Activated CD4-positive, alpha-beta T cell treated with anti-CD3 and anti-CD28 coated beads for 24 hours (primary cell): ENCODE measurements at places on chromosomes 2 and 18.

DNA sequence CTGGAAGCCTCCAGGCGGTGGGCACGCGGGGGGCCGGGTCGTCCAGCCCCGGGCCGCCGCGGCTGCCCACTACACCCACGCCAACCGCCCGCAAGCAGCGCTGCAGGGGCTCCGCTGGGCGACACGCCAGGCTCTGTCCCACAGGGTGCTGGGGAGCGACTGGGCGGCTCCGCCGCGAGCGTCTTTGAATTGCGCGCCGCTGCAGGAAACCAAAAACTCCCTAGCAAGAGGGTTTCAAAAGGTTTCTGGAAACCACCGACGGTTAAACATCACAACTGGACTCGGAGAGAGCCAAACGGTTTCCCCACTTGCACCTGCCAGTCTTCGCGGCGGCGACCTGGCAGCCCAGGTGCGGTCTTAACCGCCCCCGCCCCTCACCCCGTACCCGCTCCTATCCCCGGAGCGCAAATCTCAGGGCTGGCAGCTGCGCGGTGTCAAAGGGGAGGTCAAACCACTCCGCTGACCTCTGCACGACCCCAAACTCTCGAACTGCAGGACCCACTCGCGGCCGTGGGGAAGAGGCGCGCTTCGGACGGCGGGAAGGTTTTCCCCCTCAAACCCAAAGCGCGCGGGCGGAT lies 1.0 kb downstream of the CXCR4 start:
- no peak for DNase-seq

GRCh38 chr2:43345872-43346271 lies 119.5 kb upstream of the ZFP36L2 start:
- no peak for DNase-seq

GRCh38 chr2:189306525-189306924 lies 127.0 kb upstream of the COL5A2 start:
- no peak for DNase-seq

- no peak for DNase-seq
These were observed 106.4 kb upstream of the SMAD2 start for GRCh38 chr18:48036641-48037421.

DNA sequence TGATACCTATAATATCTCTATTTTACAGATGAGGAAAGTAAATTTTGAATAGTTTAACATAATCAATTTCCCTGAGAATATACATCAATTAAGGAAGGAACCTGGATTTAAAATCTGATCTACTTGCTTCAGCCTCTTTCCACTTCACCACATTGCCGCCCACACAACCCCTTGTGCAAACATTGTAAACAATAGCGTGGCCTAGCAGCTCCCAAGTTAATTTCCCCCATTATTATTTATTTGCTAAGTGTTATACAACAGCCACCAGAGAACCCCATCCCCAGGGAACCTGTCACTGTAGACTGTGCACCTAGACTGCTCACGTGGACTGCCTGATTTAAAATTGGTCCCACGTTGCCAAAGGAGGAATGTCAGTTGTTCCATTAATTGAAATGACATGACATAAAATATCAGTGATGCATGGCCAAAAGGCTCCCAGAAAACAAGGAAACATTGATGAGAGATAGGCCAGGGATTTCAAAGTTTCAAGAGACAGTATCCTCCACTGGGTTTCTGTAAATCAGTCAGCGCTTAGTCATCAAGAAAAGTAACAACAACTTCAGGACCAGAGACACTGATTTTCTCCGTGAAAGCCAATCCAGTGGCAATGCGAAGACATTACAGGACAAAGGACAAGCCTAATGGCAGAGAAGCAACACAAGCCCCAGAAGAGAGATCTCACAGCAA lies 41.3 kb downstream of the SCG2 start:
- DNase-seq = no peak
